ENCODE measurements at places on chromosomes 4 and X.

GRCh38 chr4:168218645-168219044 is 99.9 kb downstream of the DDX60 start:
- no peak for DNase-seq

GRCh38 chr4:180150818-180151217 is 2092.4 kb upstream of the TENM3 start:
- DNase-seq = no peak

DNA sequence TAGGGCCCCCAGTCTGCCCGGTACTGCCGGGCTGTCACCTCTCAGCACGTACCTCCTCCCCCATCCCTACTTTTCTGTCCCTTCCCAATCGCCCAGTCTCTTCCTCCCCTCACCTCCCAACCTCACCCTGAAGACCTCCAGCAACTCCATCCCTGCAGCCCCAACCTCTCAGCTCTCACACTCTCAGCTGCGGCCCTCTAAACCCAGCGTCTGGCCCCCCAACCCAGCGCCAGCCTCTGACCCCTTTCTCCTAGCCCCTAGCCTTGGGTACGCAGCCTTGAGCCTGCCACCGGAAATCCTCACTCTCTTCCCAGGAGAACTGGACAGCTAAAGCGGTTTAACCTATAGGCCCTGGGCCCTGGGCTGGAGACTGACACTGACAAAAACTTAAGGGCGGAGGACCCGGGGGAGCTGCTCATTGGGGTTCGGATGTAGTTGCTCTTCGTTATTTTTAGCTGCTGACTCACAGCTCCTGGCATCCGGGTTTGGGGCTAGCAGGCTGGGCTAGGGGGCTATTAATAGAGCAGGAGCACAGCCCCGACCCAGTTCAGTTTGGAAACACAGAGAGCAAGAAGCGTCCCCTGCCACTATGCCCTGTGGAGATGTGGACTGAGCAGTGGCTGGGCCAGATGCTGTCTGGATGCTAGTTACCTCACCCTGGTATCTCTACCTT is 9.6 kb upstream of the DLG3 start:
- DNase-seq = no peak

GRCh38 chr4:22466581-22466980 is 49.3 kb downstream of the ADGRA3 start:
- DNase-seq = no peak

- no peak for DNase-seq
Measured at GRCh38 chrX:108230574-108230973, 139.0 kb downstream of the ATG4A start.

- DNase-seq = no peak
Measured at GRCh38 chrX:11363069-11363594, 69.9 kb downstream of the AMELX start.

DNA sequence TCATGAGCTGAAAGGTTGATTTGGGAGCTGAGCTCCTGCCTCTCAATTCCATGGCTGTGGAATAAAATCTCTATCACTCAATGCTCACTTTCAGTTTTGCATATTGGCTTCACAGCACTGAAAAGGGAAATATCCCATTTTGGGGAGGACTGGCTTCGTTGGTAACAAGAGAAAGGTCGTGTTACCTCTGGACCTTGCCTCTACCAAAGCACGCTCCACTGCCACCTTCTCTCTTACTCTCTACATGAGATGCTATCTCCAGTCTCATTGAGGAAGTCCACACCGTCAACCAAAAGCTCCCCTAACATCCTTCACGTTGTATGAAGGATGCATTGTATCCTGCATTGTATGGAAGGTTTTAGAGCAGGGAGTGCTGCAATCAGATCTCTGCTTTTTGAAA is 195.0 kb upstream of the LDB2 start:
- DNase-seq = no peak

DNA sequence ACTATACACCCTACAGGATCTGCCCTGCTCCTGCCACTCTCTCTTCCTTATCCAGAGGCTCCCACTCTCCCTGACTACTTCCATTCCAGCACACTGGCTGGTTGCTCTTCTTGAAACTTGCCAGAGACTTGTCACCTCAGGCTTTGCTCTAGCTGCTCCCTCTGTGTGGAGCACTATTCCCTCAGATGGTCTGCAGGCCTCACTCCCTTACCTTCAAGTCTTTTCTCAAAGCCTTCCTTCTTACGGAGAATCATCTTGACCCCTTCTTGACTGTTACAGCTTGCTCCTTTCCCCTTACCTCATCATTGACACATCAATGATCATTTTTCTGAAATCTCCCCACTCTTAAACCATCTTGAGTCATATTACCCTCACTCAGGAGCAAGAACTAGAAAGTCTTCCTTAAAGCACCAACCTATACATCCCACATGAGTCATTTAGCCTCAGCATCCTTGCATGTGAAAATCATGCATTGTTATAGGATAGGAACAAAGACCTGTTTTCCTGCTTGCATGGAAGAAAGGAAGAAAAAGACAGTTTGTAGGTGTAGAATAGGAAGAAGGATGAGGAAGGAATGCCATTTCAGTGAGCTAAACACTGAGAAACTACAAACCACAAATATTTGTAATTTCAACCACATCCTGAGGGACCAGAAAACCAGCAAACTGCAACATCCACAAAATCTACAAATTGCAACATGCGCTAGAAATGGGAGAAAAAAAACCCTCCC is 55.7 kb downstream of the ANTXR2 start:
- no peak for DNase-seq

All from effector CD4-positive, alpha-beta T cell (primary cell).